ENCODE measurements at places on chromosomes 4 and X.
A peak's percentile ranks its signal among the peaks of the same experiment; 100 is the strongest.

DNA sequence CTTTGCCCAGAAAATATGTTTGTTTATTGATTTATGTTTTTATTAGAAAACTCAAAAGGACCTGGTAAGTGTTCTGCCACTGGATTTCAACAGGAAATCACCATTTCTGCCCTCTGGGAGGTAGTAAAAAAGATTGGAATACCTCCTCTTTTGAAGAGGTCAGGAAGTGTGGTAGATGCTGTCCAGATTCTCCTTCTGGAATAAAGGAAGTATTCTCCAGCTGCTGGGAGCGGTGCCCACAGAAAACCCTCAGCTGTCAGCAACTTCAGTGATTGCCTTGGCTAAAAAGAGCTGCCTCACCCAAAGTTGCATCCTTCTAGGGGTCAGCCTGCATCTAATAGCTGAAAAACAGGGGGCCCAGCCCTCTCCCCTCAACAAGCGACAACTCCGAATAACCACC lies 13.8 kb upstream of the ZNF674 start:
- peak; percentile 56 for DNase-seq

DNA sequence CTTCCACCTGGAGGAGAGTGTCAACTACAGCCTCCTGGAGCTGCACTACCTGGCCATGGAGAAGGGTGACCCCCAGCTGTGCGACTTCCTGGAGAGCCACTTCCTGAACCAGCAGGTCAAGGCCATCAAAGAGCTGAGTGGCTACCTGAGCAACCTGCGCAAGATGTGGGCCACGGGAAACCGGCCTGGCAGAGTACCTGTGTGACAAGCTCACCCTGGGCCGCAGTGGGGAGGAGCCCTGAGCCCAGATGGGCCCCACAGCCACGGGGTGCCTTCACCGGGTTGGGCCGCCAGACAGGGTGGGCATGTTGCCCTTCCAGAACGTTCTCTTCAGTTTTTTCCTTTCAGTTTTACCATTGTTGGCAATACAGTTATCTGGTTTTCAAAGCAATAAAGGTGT lies 15.2 kb upstream of the FAM47A start:
- DNase-seq = no peak

- no peak for DNase-seq
Observed at GRCh38 chr4:8033067-8033755, 93.5 kb upstream of the AFAP1 start.

- DNase-seq = no peak
Observed at GRCh38 chr4:102151696-102152095, 193.6 kb downstream of the SLC39A8 start.

- no peak for DNase-seq
Observed at GRCh38 chrX:43005561-43005960, 227.6 kb upstream of the PPP1R2C start.

DNA sequence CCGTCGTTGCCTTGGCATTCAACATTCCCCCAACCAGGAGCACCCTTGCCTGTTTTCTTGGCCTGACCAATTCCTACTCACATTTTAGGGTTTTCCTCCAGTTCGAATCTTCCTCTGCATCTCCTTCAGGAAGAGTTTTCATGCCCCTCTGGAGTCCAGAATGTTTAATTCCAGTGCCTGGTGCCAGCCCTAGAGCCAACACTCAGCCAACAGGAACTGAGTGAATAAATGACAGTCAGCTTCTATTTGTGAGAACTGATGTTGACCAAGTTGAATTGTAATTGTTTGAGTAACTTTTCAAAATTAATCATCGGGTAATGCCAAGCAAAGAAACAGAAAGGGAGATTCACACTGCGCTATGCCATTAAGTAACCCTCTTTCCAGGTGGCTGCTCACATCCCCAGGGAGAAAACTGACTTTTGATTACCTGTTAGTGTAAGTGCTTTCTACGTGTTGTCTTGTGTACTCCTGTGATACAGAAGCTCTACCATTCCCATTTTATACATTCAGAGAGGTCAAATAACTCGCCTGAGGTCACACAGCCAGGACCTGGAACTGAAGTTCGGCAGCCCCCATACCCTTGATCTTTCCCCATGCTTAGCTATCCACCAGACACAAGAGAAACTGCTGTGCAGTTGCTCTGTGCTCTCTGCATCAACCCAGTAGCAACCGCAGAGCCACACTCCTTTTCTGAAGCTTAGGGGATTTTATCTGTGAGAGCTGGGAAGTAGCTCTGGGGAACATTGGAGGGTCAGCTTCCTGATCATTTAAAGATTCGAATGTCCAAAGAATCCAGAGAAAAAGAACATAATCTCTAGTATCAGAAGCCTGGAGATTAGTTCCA lies 19.0 kb upstream of the SLC2A9 start:
- no peak for DNase-seq

- no peak for DNase-seq
Observed at GRCh38 chr4:183356931-183357675, 34.9 kb upstream of the CLDN24 start.

- no peak for DNase-seq
Observed at GRCh38 chr4:833156-833555, 7.2 kb upstream of the CPLX1 start.

DNA sequence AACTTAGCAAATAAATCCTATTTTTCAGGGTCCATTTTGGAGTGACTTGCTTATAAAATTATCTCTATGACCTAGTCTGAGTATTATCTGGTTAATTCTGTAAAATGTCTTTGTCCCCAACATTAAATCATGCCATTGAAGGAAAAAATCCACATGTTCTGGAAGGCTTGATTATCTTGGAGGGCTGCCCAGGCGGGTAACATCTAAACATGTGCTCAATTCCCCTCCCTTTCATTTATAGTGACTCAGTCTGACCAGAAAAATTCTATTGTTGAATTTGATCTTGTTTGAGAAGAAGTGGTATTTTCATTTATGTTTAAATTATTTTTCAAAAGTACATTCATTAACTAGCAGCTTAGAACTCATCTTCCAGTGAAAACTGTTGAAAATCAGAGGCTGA lies 55.4 kb upstream of the SLC10A7 start:
- DNase-seq = peak; percentile 51

- peak; percentile 76 for DNase-seq
Observed at GRCh38 chr4:76803522-76803921, 94.4 kb downstream of the SOWAHB start.

GRCh38 chrX:130851569-130851968 lies 51.4 kb downstream of the ENOX2 start:
- DNase-seq = no peak

GRCh38 chrX:46547857-46548256 lies 2.6 kb upstream of the ZNF674 start:
- peak; percentile 74 for DNase-seq

DNA sequence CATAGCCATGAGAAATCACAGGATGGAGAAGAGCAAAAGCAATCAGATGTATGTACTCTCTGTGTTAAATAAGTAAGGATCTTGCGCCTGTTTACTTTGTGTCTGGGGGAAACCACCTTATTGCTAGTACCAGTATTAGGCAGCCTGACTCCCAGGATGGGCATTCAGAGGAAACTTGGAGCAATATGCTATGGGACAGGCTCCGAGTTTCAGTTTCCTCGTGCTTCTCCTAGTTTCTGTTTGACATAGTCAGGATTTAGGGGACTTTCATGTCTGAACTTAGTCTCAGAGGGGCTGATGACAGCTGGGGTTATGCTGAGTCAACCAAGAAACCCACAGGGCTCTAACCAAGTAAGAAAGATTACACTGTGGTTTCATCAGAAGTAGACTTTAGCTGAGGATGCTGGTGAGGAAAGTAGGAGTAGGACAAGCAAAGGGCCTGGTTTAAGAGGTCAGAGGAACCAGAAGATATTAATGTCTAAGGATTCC lies 13.5 kb downstream of the NSUN7 start:
- DNase-seq = peak; percentile 32

- peak; percentile 34 for DNase-seq
Observed at GRCh38 chr4:37891260-37892159, 626 bp downstream of the TBC1D1 start.

DNA sequence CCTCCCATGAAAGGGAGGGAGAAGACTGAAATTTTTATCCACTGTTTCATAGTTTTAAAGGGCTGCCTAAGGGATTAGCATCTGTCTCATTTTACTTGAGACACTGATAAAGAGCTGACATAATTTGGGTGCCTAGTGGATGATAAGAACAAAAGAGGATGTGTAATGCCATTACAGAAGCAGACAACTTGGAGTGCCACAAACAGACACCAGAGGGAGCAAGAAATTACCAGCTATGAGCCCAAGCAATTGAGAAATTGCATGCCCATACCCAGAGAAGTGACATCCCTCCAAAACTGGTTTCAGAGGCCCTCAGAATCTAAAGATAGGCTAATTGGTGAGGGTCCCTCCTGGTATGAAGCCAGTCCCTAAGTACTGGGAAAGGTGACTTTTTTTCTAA lies 38.5 kb upstream of the POU3F4 start:
- no peak for DNase-seq

DNA sequence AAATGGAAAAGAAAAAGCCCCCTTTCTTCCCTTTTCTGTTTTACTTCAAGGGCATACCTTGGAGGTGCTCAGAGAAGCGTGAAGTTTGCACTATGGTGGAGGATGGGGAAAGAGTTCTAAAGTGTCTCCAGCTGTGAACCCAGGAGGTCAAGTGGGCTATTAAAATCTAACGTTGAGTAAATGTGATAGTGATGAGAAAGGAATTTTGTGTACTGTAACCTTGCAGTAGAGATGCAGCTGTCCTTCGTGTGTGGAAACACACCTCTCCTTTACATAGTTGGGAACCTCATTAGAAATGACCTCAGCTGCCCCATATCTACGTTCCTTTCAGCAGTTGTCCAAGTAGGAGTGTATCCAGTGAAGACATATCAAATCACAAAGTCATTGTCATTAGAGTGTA lies 26.5 kb downstream of the ADH5 start:
- DNase-seq = no peak

DNA sequence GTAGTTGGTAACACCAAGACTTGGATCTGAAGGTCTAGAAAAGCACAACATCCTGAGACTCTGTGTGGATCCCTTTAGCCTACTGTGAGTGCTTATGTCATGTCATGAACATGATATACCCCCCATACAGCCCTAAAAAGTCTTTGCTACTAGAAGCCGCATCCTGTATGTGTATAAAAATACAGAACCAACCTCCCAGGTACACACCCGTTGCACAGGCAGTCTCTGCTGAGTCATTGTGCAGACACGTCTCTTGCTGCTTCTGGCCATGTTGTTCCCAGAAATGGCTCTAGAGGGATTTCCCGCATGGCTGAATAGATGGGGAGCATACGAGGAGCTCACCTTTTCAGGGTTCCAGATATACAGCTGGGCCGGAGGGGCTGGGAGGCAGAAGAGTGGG lies 93.3 kb downstream of the MAMLD1 start:
- no peak for DNase-seq

DNA sequence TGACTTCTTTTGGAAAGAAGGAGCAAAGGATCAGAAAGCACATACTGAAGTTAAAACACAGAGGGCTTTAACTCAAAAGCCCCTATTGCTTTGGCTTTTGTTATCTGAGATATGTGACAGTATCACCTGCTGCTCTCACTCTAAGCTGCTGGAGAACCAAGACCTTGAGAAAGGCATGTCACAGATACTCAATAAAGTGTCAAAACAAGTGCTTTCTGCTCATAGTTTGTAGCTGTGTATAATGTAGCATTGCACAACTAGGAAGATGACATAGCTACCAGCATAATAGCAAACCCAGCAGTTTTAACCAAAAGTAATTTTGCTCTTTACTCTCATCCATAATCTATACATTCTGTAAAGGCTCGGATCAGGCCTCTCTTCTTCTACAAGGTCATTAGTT lies 159.6 kb downstream of the LHFPL1 start:
- no peak for DNase-seq

- no peak for DNase-seq
Observed at GRCh38 chrX:20756585-20756984, 489.9 kb upstream of the RPS6KA3 start.

DNA sequence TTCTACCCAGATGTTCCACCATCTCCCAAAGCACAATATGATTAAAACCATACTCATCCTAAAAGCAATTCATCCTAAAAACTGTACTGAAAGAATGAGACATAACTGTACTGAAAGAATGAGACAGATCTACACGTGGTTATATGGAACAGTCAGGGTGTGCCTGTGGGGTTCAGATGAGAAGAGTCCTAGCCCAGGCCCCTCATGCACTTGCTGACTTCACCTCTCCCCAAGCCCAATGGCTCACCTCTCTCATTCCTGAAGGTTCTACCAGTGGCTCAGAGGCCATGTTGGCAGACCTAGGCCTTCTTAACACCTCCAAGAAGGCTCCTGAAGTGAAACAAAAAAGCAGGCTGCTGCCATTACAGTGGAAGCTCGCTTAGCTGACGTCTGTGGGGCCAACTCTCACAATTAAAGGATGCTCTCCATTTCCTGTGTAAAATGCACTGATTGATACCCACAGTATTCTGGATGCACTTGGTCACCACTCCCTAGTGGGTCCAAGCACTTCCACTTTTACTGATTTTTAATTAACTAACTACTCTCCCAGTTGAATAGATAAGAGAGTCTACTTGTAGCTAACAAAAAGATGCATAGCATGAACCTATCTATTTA lies 3.8 kb downstream of the PLAC1 start:
- DNase-seq = no peak

DNA sequence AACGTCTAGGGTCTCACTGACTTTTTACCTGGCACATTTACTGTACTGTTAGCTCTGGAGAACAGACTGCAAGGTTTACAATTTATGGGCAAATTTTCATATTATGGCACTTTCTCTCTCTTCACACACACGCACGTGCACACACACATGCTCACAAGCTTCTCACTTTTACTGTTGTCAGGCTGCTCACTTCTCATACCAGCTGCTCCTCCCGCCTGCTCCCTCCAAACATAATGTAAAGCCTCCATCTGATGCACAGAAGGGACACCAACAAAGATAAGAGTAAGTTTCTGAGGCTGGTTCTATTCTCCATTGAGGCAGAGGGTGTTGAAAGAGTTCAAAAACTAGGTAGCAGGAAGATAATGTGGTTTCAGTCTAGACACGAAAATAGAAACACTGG lies 128.9 kb upstream of the DCLK2 start:
- DNase-seq = no peak

GRCh38 chrX:68650491-68650890 lies 3.0 kb downstream of the STARD8 start:
- no peak for DNase-seq

GRCh38 chr4:140158365-140159030 lies 4.5 kb upstream of the MAML3 start:
- no peak for DNase-seq

GRCh38 chr4:156763511-156763910 lies 208.1 kb downstream of the PDGFC start:
- DNase-seq = no peak

DNA sequence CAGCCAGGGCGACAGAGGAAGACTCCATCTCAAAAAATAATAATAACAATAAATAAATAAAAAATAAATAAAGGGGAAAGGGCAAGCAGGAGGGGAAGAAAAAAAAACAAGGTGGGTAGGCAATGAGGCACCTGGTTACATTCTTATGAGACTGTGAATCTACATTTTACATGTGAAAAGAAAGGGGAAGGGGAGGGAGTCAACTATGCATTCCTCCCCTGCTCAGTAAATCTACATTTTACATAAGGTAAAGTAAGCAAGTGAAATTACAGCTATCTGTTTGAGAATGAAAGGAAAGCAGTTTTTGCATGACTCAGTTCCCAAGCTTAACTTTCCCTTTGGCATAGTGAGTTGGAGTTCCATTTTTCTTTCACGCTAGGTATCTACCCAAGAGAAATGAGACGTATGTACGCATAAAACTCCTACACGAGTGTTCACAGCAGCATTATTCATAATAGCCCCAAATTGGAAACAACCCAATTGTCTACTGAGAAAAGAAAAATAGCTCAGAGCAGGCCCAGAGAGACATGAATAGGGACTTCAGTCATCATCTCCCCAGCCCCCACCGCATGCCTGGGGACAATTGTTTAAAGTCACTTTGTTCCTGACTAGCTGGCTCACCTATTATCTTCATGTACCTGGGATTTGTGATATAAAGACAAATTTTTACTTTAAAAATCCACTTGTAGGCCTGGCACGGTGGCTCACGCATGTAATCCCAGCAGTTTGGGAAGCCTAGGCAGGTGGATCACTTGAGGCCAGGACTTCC lies 52.4 kb downstream of the DDX3X start:
- peak; percentile 19 for DNase-seq
